ENCODE measurements at places on chromosomes 5 and 9.

DNA sequence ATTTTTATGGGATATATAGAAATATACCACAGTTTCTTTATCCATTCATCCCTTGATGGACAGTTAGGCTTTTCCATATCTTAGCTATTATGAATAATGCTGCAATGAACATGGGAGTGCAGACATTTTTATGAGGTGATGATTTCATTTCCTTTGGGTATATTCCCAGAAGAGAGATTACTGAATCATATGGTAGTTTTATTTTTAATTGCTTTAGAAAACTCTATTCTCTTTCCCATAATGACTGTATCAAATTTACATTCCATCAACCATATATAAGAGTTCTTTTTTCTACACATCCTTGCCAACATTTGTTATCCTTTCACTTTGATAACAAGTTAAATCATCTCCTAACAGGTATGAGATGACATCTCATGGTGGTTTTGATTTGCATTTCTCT is 821.6 kb downstream of the TLE1 start:
- no peak for DNase-seq

- DNase-seq, result no peak
Measured at GRCh38 chr5:103133231-103133630, 13.1 kb downstream of the PPIP5K2 start.

DNA sequence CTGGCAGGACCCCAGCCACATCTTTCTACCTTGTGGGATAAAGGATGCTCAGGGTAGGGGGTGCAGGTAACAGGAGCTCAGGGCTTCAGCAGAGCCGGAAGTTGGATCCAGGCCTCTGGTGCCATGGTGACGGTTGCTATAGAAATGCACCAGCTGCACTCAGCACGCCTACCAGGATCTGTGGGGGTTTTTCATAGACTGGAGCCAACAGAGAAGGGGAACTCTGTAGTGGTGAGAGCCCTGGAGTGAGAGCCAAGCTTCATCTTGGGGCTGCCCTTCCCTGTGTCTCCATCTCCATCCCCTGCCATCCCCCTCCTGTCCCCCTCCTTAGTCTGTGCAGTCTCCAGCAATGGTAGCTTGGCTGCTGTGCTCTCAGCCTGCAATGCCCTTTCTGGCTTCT is 27.5 kb upstream of the BOD1 start:
- DNase-seq, result no peak

DNA sequence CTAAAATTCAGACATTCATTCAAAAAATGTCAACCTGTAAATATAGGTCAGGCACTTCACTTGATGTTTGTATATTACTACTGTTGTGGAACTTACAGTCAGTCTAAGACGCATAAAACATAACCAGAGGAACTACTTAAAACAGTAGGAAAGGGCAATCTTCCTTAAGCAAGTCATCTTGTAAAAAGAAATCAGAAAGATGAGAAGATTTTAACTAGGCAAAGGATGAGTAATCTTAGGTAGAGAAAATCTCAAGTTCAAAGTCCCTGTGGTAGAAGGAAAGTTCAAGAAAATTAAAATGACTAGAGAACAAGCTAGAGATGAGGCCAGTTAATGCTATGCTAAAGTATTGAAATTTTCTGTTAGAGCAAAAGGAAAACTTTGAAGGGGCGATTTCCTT is 152.4 kb downstream of the RAPGEF6 start:
- no peak for DNase-seq

DNA sequence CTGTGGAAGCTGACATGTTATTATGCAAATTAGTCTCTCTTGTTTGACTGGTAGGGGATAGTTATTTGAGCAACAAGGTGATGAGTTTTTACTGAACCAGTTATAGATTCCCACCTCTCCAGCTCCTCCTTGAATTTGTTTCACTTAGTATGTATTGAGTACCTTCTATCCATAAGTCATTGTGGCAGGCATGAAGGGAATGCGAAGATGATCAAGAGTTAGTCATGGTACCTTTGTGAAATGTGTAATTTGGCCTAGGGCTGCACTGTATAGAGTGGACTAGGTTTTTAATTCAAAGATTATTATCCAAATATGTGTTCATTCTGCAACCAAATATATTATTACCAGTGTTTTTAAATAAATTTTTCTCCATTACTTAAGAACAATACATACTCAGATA is 110.1 kb downstream of the HACD4 start:
- DNase-seq, result no peak
